ENCODE measurements at places on chromosomes 16 and 17.

- no peak for DNase-seq
Observed at GRCh38 chr17:55642741-55643140, 79.9 kb downstream of the TMEM100 start.

- no peak for DNase-seq
Observed at GRCh38 chr17:19418251-19418992, 7.4 kb downstream of the RNF112 start.

- DNase-seq: no peak
Observed at GRCh38 chr17:81278831-81279230, 16.3 kb downstream of the SLC38A10 start.

GRCh38 chr16:85124636-85125346, 12.5 kb upstream of the CIBAR2 start:
- no peak for DNase-seq

GRCh38 chr17:39792526-39793221, 54.9 kb downstream of the GRB7 start:
- no peak for DNase-seq

- DNase-seq: no peak
Observed at GRCh38 chr17:8144401-8145231, 7.6 kb downstream of the PER1 start.

DNA sequence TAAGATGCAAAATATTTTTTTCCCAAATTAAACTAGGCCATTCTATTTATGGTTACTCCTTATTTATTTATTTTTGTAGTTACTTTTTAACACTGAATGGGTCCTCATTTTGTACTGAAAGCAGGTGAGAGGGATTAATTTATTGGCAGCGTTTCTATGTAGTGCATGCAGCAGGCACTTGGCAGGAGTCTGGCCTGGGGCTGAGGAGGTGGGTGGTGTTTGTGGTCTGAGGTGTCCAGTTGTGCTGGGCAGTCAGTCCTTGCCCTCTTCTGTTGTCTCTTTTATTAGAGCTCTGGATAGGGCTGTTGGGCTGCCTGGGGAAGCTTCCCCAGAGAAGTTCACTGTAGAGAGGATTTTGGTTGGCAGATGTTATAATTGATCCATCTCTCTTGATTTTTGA, 12.7 kb downstream of the SEC14L1 start:
- DNase-seq: no peak
